NCI-H1048 (cell line): ENCODE measurements at places on chromosomes 3 and 15.

DNA sequence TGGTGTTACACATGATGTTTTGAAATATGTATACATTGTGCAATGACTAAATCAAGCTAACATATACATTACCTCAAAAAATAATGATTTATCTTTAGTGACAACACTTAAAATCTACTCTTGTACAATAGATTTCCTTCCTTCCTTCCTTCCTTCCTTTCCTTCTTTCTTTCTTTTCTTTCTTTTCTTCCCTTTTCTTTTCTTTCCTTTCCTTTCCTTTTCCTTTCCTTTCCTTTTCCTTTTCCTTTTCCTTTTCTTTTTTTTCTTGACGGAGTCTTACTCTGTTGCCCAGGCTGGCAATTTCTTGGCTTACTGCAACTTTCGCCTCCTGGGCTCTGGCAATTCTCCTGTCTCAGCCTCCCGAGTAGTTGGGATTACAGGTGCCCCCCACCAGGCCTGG lies 170.5 kb downstream of the NLGN1 start:
- no peak for DNase-seq

DNA sequence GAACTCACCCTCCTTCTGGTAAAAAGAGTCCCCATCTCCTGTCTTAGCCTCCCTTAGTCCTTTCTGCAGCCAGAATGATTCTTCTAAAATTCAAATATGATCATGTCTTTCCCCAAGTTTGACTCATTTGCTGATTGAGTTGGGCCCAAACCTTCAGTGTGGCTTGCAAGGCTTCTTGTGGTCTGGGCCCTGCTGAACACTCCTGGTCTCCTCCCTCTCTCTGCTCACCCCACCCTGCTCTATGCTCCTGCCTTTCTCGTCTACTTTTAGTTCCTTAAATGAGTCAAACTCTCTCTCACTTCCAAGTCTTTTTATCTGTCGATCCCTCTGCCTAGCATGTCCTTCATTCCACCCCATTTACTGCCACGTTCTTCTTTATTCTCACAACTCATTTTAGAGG lies 72.6 kb downstream of the CCR1 start:
- DNase-seq, result no peak

DNA sequence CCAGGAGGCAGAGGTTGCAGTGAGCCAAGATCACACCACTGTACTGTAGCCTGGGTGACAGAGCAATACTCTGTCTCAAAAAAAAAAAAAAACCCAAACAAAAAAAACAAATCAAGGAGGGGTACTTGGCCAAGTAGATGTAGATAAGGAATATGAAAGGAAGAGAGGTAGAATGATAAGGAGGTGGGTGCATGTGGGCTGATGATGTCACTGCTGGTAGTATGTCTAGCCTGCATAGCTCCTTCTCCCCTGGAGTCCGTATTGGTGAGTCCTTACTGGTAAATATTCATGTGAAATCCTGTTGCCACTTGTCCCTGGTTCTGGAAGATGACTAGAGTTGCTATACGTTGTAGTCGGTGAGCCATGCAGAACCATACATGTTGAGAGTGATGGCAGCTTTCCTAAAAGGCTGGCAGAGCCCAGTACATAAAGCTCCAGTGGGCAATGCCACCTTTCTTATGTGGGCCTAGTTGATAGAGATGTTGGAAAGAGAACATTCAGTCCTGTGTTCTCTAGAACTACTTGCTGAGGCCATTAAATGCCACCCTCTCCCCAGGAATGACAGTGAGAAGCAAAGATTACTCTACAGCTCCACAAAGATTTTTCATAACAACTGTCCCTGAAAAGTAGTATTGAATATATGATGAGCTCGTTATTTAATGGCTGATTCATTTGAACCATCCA lies 11.0 kb downstream of the KAT2B start:
- no peak for DNase-seq

DNA sequence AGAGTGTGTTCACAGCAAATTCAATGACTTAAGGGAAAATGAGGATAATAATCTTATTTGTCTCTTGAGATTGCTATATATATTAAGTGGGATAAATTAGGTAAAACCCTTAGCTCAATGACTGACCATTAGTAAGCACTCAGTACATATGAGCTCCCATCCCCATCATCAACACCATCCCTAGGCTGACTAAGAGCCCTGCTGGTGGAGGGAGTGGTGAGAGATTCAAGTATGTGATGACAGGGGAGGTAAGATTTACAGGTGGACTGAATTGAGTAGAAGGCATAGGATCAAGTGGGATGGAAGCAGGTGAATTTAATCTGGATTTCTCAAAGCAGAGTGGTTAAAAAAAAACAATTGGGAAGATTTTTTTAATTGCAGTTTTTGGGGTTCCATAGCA lies 21.0 kb upstream of the LRRN1 start:
- DNase-seq, result no peak

DNA sequence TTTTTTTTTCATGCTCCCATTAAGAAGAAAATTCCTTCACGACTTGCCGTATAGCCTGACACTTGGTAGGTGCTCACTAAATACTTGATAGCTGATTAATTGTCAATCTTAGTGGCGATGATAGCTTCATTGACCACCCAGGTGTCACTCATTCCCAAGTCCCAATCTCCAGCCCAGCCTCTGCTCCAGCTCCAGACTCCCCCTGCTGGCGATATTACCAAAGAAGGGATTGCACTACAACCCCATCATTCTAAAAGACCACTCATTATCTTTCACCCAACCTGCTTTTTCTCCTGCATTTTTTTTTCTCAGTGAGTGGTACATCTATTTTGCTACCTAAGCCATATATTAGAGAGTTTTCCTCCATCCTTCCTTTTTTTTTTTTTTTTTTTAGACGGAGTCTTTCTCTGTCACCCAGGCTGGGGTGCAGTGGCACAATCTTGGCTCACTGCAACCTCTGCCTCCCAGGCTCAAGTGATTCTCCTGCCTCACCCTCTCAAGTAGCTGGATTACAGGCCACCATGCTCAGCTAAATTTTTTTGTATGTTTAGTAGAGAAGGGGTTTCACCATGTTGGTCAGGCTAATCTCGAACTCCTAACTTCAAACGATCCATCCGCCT lies 19.5 kb upstream of the COMMD2 start:
- DNase-seq, result peak; percentile 55

GRCh38 chr15:83890587-83890986 lies 236.7 kb downstream of the ADAMTSL3 start:
- no peak for DNase-seq

GRCh38 chr3:122055215-122055614 lies at the start of gene CD86:
Gene CD86 (plus strand): TSS chr3:122055362. CDS start chr3:122055490, 128 bp downstream.
- DNase-seq, result no peak

GRCh38 chr3:71022551-71023335 lies 560.8 kb downstream of the FOXP1 start:
- DNase-seq, result no peak

- no peak for DNase-seq
Observed at GRCh38 chr3:139463466-139463865, 12.8 kb downstream of the RBP2 start.

GRCh38 chr3:123997543-123997942 lies 5.6 kb upstream of the ROPN1 start:
- DNase-seq, result no peak

- no peak for DNase-seq
Observed at GRCh38 chr15:61659566-61660190, 400.6 kb downstream of the VPS13C start.

GRCh38 chr3:65556934-65557577 lies 481.7 kb downstream of the MAGI1 start:
- DNase-seq, result no peak

- DNase-seq, result no peak
Observed at GRCh38 chr3:10471054-10471688, 34.2 kb downstream of the ATP2B2 start.

DNA sequence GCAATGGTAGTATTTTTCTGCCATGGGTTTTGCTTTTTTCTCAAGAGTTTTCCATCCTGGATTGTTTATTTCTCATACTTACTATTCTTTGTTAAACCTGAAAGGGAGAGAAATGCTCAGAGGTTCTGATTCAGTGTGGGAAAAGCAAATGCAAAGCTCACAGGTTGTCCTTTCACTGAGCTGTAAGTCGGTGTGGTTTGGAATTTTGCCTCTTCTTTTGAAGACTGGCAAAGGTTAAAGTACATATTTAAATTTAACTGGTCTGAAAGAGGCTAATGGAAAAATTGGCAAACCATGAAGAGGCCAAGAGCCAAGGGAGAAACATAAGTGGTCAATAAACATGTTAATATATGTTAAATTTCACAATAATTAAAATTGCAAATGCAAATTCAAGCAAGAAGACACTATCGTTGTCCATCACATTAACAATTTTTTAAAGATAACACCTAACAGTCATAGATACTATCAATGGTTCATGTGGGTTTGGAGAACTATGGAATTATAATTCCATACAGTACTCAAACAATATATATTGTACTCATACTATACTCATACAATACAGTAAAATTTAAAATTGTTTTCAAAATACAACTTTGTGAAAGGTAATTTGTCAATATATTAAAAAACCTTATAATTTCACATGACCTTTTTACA lies 246.8 kb upstream of the STT3B start:
- DNase-seq, result no peak

- DNase-seq, result no peak
Observed at GRCh38 chr3:123085932-123086627, 19.3 kb downstream of the PDIA5 start.

- no peak for DNase-seq
Observed at GRCh38 chr3:18883571-18883970, 264.7 kb upstream of the KCNH8 start.

DNA sequence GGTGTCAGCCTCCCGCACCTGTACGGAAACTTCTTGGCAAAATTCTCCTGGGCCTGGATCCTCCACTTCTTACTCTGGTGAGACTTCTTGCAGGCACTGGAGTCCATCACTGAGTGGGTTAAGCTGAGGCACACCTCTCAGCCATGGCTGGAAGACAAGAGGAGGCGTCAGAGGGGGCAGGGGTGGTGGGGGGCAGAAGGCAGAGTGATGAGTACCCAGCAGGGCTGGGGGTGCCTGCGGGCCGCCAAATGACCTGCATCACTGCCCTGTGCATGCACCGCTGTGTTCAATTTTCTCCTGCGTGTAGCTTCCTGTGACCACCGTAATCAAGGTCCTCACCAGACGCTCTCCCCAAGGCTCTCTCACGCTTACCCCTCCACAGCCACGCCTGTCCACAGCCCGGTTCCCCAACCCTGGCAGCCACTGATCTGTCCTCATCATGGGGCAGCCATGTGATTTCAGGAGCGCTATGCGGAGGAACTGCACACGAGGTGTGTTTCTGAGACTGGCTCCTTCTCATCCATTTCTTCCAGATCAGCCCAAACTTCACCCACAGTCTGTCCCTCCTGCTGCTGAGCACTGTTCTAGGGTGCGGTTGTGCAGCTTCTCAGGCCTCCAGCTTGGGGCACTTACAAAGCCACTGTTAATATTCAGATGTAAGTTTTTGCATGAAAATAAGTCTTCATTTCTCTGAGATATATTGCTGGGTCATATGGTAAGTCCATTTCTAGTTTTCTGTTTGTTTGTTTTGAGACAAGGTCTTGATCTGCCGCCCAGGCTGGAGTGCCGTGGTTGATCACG lies 5.2 kb downstream of the C3orf22 start:
- no peak for DNase-seq

DNA sequence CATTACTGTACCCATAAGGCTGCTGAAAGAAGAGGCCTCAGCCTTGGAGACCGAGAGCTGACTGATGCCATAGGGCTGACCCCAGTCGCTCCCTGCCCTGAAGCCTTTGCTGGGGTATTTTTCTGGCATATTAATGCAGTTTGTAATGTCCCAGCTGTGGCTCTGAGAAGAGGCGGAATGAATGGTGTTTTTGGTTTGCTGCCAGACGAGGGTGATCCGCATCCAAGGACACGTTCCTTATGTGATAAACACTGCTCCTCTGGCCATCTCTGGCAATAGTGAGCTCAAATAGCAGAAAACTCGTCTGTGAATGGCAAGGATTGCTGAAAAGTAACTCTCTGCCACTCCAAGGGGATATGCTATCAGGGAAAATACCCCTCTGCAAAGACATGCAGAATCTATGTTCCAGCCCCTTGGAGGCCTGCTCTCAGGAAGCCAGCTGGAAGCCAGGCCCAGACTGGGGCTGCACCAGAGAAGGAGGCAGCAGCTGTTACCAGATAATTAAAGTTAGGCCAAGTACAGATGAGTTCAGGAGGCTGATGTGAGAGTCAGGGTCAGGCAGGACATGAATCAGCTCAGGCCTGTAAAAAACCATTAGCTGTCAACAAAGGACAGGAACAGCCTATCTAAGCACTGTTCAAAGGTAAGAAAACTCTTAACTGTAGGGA lies 28.9 kb upstream of the KLHL6 start:
- no peak for DNase-seq

DNA sequence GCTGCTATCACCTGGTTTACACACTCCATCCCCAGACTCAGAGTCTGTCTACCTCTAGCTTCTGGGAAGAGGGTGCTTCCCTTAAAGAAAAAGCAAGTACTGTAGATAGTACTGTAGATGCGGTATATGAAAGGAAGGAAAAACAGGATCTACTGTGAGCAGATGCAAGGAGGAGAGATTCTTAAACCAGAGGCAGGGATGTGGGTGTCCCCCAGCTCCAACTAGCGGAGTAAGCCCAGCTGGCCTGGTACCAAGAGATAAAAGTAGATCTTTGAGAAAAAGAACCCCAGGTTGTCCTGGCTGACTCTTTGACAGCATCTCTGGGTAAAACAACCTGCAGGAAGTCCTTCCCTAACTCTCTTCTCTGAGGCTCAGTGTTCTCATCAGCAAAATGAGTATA lies 523.7 kb upstream of the PROK2 start:
- no peak for DNase-seq

DNA sequence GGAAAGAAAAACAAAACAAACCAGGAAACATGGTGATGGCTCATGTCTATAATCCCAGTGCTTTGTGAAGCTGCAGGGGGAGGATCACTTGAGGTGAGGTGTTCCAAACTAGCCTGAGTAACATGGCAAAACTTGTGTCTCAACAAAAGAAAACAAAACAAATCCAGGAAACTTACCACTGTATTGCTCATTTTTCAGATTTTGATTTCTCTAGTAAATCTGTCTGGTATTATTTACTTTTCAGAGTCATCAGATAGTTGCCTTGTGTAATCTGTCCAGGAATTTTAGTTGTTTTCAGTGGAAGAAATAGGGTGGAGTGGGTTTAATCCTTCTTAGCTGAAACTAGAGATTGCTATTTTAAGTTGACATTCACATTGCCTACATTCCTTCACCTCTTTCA lies 91.8 kb upstream of the ALCAM start:
- no peak for DNase-seq

GRCh38 chr15:101376615-101377395 lies 81.8 kb upstream of the SNRPA1 start:
- no peak for DNase-seq

DNA sequence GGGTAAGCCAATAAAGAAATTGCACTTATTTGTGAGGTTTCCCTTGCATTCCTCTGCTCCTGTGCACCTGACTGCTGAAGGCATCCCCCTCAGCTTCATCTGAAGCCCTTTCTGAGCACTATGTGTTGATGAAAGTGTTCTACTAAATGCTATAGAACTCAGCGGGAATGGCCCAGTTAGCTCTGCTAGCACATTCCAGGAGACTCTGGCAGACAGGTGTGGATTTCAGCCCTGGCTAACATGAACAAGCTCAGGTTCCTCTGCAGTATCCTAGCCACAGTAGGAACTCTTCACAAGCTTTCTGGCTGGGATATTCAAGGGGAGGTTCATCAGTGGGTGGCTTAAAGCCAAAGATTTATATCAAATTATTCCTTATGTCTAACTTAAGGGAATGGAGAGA lies 265.5 kb downstream of the RORA start:
- DNase-seq, result no peak

- no peak for DNase-seq
Observed at GRCh38 chr3:60228823-60229222, 1022.4 kb downstream of the FHIT start.
